ENCODE measurements at places on chromosomes 1 and 21.

- DNase-seq = no peak
Measured at GRCh38 chr1:1842360-1843146, 48.3 kb downstream of the GNB1 start.

DNA sequence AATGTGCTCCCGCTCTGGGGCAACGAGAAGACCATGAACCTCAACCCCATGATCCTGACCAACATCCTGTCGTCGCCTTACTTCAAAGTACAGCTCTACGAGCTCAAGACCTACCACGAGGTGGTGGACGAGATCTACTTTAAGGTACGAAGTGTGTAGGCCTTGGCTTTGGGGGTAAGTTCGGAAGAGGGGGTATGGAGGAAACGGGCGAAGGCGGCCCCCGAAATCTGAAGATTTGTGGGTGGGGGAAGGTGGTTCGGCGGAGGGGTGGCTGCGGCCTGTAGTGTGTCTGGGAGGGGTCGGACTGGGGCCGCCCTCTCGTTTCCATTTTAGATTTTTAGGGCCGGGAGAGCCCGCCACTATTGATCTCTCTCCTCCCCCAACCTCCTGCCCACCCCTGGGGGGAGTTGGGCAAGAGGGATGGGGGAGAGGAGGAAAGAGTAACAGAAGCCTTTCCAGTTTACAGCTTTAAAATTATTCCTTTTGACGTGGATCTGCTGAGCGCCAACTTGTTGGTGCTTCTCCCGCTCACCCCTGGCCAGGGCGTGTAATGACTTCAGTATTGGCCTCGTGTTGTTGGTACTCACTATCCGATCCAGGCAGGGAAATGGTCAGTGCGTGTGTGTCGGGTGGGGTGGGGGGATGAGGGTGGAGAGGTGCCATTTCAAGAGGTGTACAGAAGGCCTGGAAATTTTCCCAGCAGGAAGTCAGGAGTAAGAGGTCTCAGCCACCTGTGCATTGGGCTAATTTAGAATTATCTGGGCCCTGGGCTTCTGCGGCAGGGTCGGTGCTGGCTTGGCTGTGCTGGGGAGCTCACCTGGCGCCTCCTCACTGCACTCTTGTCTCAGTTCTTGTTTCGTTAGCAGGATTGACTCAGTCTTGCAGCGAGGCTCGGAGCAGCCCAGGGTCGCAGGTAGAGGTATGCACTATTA lies 880 bp downstream of the PRPF38B start:
- peak; percentile 60 for DNase-seq

- peak; percentile 69 for DNase-seq
Measured at GRCh38 chr1:161367684-161368400, at the start of gene CFAP126. Gene CFAP126, minus strand, starts transcription at chr1:161367876. Its CDS starts 8 bp downstream, at chr1:161367868.

DNA sequence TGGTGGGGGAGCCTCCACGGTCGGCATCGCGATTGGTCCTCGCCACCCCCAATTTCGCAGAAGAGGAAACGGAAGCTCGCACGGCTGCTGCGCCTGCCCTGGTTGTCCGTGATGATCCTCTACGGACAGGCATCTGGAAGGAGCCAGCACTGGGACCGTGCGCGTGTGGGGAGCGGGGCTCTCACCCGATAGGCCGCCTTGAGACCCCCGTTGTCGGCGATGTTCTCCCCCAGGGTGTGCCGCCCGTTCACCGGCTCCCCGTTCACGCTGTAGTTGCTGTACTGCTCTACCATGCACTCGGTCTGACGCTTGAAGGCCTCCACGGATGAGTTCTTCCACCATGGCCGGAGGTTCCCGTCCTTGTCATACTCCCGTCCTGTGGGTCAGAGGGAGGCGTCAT lies 48.4 kb upstream of the EIF4G3 start:
- DNase-seq = no peak

DNA sequence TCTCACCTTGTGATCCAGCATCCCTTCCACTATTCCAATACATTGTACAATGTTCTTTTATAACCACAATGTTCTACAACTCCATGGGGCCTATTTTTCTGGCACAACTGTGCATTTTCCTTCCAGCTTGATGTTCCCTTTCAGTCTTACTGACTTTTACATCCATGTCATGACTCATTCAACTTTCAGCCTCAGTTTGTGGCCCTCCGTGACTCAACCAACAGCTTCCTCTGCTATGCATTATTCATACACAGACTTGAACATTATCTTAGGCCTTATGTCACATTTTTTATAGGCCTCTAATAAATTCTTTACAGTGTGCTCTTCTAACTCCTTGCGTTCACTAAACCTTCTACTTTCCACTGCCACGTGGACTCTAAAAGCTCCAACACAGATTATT lies 119.4 kb upstream of the PRMT6 start:
- DNase-seq = no peak

DNA sequence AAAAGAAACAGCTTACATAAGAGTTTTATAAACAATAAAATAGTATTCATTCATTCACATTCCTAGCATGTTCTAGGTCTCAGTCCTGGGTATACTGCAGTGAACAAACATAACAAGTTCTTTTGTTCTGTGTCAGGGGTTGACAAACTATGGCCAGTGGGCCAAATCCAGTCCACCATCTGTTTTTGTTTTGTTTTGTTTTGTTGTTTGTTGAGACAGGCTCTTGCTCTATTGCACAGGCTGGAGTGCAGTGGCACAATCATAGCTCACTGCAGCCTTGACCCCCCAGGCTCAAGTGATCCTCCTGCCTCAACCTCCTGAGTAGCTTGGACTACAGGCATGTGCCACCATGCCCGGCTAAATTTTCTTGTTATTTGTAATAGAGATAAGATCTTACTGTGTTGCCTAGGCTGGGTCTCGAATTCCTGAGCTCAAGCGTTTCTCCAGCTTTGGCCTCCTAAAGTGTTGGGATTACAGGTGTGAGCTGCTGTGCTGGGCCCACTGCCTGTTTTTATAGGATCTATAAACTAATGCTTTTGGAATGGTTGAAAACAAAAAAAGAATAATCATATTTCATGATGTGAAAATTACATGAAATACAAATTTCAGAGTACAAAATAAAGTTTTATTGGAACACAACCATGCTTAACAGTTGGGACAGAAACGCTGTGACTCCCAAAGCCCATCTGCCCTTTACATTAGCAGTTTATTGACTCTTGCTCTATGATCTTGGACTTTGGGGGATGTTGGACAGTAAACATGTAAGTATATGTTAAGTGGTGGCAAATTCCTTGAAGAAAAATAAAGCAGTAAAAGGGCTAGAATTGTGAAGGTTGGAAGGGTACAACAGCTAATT lies 17.9 kb downstream of the CAPZA1 start:
- DNase-seq = no peak

GRCh38 chr1:96804648-96805047 lies 83.1 kb downstream of the PTBP2 start:
- DNase-seq = no peak

All from suppressor macrophage treated with lipopolysaccharide for 4 hours (primary cell).